NCI-H2107 (cell line): ENCODE measurements at places on chromosomes 1 and 21.

DNA sequence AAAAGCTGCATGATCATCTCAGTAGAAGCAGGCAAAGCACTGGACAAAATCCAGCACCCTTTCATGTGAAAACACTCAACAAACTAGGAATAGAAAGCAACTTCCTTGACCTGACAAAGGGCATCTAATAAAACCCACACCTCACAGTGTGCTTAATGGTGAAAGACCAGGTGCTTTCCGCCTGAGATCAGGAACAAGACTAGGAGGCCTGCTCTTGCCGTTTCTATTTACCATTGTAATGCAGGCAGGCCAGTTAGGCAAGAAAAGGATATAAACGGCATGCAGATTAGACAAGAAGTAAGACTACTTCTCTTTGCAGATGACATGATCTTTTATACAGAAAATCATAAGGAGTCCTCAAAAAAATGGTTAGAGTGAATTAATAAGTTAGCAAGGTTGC is 37.2 kb downstream of the SLC37A1 start:
- no peak for DNase-seq

DNA sequence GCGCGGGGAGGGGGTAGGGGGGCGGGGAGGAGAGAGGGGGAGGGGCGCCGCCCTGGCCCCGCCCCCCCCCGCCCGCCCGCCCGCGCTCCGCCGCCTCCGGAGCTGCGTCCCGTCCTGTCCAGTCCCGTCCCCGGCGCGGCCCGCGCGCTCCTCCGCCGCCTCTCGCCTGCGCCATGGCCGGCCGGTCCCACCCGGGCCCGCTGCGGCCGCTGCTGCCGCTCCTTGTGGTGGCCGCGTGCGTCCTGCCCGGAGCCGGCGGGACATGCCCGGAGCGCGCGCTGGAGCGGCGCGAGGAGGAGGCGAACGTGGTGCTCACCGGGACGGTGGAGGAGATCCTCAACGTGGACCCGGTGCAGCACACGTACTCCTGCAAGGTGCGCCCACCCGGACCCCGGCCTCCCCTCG is at the start of gene AGRN:
Gene AGRN (plus strand): TSS at position 121 of the 405 bp plus-strand sequence. CDS start 53 bp downstream, at position 174.
- DNase-seq: no peak

DNA sequence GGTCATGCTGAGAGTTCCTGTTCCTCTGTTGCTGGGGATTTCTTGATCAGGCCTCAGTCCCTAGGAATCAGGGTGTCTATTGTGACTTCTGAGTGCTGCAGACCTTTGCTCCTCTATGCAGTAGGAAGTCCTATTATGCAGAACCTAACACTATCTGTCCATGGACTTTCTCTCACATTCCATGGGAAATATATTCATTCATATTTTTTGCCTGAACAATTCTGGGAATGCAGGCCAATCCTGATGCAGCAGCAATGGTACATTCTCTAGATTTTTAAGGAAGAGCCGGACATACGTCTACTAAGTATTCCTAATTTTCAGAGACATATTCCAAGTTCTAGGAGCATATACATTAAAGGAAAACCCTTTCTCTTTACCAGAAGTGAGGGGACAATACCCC is 61.1 kb upstream of the C1orf87 start:
- DNase-seq: no peak

DNA sequence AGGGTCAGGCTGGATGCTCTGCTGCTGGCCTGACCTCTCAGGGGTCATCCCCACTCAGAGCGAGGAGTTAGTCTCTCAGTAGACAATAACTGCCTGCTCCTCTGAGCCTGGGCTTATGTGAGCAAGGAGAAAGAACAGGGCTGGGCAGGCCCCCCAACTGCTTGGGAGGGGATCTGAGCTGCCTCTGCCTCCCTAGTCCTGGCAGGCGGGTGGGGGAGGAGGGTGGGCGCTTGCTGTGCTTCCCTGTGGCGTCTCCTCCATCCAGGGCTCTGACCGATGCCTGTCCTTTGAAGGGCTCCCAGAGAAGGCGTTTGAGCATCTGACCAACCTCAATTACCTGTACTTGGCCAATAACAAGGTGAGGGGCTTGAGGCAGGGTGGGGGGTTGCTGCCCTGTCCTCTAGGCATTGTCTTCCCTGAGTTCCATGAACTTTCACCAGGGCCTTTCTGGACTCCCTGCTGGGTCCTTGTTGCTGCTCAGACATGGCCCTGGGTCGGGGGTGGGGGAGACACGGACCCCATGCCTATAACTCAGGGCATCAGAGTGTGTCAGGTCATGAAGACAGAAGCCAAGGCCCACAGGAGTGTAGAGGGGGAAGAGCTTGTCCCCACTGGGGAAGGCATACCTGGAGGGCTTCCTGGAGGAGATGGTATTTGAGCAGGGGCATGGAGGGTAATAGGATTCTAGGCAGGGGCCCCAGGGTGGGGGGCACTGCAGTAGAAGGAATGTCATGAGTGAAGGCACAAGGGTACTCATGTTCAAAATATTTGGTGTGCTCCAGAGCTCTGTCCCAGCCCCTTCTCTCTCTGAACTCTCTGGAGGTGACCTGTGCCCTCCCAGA is 12.5 kb downstream of the PODN start:
- no peak for DNase-seq

DNA sequence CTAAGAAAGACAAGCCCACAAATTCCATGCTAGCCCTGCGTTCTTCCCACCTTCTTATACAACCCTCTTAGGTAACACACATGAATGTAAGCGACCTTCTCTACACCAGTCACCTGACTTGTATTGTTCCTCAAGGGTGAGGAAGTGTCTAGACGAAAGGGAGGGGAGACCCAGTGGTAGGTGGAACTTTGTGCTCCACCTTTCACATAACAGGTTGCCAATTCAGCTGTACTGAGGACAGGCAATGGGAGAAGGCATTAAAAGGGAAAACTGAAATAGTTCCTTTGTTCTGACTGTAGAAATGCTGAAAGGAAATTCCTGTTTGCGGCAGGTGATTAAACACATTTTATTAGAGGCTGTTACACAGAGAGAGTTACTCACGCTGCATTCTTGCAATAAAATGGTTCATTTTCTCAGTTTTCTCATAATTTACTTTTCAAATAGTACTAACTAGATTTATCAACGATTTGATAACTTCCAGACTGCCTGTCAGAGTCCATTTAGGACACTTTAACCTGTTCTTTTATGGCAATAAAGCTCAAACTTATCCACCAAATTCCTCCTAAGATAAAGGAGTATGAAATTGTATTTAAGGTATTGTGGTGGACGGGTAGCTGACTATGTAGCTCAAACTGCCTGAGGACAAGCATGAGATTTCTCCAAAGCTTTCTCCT is 17.8 kb upstream of the CHRM3 start:
- no peak for DNase-seq

- DNase-seq: no peak
Measured at GRCh38 chr1:196677781-196678509, 26.1 kb downstream of the CFH start.

DNA sequence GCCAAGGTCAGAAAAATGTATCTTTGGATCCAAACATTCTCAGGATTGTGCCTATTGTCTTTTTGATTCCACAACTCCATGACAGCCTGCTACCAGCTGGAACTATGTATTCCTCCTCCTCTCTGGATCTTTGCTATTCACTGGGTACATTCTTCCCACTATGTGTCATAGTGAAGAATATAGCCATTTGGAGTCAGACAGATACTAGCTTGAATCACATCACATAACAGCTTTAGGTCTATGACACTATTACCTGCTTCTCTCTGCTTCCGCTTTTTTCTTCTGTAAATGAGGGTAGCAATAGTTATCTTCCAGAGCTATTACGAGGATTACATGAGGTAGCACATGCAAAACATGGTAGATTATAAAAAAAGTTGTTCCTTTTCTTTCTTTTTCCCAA is 5.4 kb upstream of the EXO1 start:
- DNase-seq: no peak

GRCh38 chr1:54230507-54231339 is 30.8 kb downstream of the MRPL37 start:
- DNase-seq: no peak

DNA sequence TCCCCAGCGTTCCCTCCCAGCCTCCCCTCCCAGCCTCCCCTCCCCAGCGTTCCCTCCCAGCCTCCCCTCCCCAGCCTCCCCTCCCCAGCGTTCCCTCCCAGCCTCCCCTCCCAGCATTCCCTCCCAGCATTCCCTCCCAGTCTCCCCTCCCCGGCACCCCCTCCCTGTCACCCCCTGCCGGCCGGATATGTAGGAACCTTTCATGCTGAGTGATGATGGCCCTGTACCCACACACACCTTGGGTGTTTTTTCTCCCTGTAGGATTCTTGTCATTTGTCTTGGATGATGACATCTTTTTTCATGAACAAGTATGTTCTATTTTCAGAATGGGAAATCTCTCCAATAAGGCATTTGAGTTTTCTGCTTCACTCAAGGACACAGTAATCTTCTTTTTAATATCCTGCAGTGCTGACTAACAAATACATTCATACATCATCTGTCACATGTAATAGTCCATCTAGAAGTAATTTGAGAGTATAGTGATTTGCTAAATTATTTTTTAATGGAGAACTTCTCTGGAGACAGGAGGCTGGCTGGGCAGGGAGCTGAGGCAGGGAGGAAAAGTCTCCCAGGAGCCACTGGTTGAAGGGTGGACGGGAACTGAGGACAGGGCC is 19.5 kb downstream of the FTCD start:
- DNase-seq: no peak

- no peak for DNase-seq
Measured at GRCh38 chr1:244945109-244945671, 80.8 kb upstream of the HNRNPU start.

- DNase-seq: peak; percentile 71
Measured at GRCh38 chr1:45014321-45015028, 2.4 kb downstream of the UROD start.

DNA sequence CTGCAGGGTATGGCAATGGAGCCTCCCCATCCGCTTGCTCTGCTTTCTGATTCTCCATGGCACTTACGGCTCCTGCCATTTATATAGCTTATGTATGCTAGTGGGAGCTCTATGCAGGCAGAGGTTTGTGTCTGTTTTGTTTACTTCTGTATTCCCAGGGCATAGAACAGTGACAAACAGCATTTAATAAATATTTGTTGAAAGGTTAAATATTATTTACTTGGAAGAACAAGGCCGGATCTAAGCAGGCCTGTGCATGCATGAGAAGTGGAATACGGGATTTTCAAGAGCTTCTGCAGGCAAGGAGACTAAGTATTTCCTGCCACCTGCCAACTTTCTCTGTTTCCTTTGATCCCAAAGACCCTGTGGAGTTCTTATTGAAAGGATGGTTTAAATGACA is 90.7 kb downstream of the XCL2 start:
- DNase-seq: no peak

GRCh38 chr1:41221995-41222394 is 20.1 kb downstream of the SCMH1 start:
- DNase-seq: no peak

DNA sequence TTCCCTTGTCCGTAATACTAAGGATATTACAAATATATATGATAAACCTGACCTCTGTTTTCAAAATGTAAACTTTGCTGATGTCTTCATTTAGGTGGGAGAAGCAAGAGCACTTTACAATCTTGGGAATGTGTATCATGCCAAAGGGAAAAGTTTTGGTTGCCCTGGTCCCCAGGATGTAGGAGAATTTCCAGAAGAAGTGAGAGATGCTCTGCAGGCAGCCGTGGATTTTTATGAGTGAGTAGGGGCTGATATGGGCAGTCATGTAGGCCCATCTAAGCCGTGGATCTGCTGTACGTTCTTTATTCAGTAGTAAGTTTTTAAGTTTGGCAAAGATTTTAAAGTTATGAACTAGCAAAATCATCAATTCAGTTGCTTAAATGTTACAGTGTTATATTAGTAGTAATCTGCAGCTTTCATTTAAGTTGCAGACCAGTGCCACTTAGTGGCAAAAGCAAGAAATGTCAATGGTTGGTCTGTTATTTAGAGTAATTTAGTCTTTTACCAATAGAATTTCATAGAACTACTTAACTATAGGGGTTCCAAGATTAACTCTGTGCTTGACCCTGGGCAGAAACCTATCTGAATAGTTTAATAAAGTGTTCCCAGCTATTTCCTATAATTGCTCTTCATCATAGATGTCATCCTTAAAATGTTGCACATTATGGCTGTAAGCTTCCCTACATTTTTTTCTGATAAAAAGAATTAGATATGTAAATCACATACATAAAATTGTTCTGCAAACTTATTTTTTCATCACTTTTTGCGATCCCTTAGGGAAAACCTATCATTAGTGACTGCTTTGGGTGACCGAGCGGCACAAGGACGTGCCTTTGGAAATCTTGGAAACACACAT is 21.3 kb downstream of the GPSM2 start:
- peak; percentile 10 for DNase-seq

GRCh38 chr1:9135073-9135836 is 6.4 kb upstream of the GPR157 start:
- DNase-seq: no peak

GRCh38 chr1:219088778-219089557 is 84.7 kb upstream of the LYPLAL1 start:
- no peak for DNase-seq

GRCh38 chr1:70265946-70266345 is 44.8 kb downstream of the SRSF11 start:
- no peak for DNase-seq

GRCh38 chr1:156920233-156921052 is at the start of gene LRRC71:
Gene LRRC71, plus strand, starts transcription at chr1:156920632. Its CDS starts 172 bp downstream, at chr1:156920804.
- peak; percentile 27 for DNase-seq

DNA sequence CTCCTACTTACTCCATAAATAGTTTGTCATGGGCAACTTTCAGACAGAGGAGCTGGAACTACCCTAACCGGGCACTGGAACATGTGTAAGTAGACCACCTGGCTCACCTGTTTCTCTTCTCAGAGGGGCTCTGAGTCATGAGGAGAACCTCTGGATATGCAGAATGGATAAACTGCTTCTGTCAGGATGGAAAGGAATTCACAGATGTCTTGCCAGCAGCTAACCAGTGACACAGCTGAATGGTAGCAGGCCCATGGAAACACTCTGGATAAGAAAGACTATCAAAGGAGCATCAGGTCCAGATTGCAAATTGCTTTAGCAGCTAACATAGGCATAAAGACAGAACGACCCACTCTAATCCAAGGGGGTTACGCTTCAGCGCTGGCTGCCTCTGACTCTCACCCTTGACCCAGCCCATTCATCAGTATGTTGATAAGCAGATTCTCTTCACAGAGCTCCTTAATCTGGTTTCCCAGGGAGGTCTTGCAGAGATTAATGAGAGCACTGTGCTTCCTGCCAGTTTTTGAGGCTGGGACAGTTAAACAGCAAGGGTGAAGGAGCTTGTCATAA is 54.2 kb downstream of the HIVEP3 start:
- no peak for DNase-seq

- DNase-seq: no peak
Measured at GRCh38 chr21:38714999-38715398, 90.7 kb upstream of the ETS2 start.
